ENCODE measurements at places on chromosomes 4 and X.

DNA sequence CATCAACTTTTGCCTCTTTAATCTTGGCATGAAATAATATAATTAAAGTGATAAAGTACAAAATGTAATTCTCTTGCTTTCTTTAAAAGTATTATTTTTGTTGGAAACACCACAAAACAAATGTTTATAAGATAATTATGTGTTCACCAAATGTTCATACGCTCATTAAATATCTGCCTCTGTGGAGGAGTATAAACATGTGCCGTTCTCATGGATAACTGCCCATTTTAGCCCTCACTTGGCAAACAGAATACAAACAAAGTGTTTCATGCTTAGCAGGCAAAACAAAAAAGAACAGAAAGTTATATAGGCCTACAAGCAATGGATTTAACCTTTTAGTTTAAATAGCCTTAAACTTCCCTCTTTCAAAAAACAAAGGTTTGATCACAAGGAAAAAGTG is 800.5 kb upstream of the DIAPH2 start:
- no peak overlapping the region for H3K27ac ChIP-seq
- H3K36me3 ChIP-seq, result no peaks in the 10 kb centered on the region

DNA sequence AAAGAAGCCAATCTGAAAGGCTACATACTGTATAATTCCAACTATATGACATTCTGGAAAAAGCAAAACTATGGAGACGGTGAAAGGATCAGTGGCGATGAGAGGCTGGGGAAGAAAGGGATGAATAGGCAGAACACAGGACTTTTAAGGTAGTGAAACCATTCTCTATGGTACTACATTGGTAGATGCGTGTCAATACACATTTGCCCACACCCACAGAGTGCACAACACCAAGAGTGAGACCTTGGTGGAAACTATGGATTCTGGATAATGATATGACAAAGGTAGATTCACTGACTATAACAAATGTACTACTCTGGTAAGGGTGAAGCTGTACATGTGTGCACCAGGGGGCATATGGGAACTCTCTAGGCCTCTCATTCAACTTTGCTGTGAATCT is 134.5 kb downstream of the FBXW7 start:
- H3K27me3 ChIP-seq, result no peaks in the 10 kb centered on the region

DNA sequence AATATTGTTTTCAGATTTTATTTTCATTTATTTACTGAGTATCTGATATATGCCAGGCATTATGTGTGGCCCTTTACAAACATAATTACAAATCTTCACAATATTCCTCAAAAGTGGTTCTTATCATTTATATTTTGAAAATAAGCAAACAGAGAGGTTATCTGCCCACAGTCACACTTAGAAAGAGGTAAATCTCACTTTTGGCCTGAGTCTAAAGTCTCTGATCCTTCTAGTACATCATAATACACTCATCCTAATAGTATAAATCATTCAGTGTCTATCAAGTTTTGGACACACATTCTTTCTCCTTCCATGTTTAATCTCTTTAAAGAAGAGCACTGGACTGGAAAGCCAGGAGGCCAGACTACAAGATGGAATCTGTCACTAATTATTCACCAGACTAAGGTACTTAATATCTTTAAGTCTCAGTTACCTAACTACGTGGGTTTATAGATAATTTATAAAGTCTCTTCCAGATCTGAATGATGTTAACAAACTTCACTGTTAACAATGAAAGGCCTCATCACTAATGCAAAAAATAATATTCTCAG is 281.3 kb downstream of the PPP3CA start:
- no peaks in the 10 kb centered on the region for H3K4me1 ChIP-seq
- no peak overlapping the region for H3K27ac ChIP-seq
- H3K27me3 ChIP-seq, result no peaks in the 10 kb centered on the region
- no peak for DNase-seq
- no peak overlapping the region for H3K4me3 ChIP-seq

- H3K27ac ChIP-seq, result no peak overlapping the region
- H3K4me3 ChIP-seq, result no peak overlapping the region
- DNase-seq, result no peak
These were observed 18.2 kb downstream of the MRPL1 start for GRCh38 chr4:77880784-77881183.

DNA sequence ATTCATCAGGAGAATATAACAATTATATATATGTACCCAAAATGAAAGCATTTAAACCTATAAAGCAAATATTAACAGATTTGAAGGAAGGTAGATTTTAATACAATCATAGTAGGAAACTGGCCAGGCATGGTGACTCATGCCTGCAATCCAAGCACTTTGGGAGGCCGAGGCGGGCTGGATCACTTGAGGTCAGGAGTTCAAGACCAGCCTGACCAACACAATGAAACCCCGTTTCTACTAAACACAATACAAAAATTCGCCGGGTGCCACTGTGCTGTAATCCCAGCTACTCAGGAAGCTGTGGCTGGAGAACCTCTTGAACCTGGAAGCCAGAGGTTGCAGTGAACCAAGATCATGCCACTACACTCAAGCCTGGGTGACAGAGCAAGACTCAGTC is 118.3 kb downstream of the KCNIP4 start:
- H3K4me3 ChIP-seq, result no peak overlapping the region
- H3K27me3 ChIP-seq, result no peaks in the 10 kb centered on the region
- H3K4me1 ChIP-seq, result no peaks in the 10 kb centered on the region
- H3K36me3 ChIP-seq, result no peaks in the 10 kb centered on the region

- H3K4me1 ChIP-seq, result no peaks in the 10 kb centered on the region
- H3K36me3 ChIP-seq, result no peaks in the 10 kb centered on the region
These were observed 38.6 kb upstream of the HMX1 start for GRCh38 chr4:8910100-8910821.

GRCh38 chrX:6053141-6053540 is 175.5 kb downstream of the NLGN4X start:
- DNase-seq, result no peak
- no peaks in the 10 kb centered on the region for H3K27me3 ChIP-seq
- H3K36me3 ChIP-seq, result no peaks in the 10 kb centered on the region
- H3K4me1 ChIP-seq, result no peaks in the 10 kb centered on the region
- no peak overlapping the region for H3K27ac ChIP-seq

GRCh38 chr4:48103483-48104139 is 30.4 kb downstream of the TXK start:
- no peak overlapping the region for H3K27ac ChIP-seq
- no peaks in the 10 kb centered on the region for H3K27me3 ChIP-seq
- no peaks in the 10 kb centered on the region for H3K36me3 ChIP-seq
- no peak overlapping the region for H3K4me3 ChIP-seq

GRCh38 chr4:174633399-174633798 is 111.1 kb upstream of the HPGD start:
- H3K36me3 ChIP-seq, result no peaks in the 10 kb centered on the region
- H3K27me3 ChIP-seq, result no peaks in the 10 kb centered on the region
- H3K4me3 ChIP-seq, result no peak overlapping the region
- DNase-seq, result no peak
- H3K27ac ChIP-seq, result no peak overlapping the region

- no peak overlapping the region for H3K27ac ChIP-seq
- no peak overlapping the region for H3K4me3 ChIP-seq
- H3K27me3 ChIP-seq, result no peaks in the 10 kb centered on the region
- no peaks in the 10 kb centered on the region for H3K4me1 ChIP-seq
- no peaks in the 10 kb centered on the region for H3K36me3 ChIP-seq
These were observed 356.6 kb upstream of the MAGEB2 start for GRCh38 chrX:29858714-29859113.

DNA sequence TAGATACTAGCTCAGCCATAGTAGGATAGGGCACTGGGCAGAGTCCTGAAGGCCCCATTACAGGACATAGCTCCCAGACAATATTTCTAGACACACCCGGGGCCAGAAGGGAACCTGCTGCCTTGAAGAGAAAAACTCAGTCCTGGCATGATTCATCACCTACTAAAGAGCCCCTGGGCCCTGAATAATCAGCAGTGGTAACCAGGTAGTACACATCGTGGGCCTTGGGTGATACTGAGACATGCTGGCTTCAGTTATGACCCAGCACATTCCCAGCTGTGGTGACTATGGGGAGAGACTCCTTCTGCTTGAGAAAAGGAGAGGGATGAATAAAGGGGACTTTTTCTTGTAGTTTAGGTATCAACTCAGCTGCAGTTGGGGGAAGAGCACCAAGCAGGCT is 104.3 kb upstream of the STK26 start:
- no peak for DNase-seq
- H3K36me3 ChIP-seq, result no peaks in the 10 kb centered on the region
- H3K4me3 ChIP-seq, result no peak overlapping the region

DNA sequence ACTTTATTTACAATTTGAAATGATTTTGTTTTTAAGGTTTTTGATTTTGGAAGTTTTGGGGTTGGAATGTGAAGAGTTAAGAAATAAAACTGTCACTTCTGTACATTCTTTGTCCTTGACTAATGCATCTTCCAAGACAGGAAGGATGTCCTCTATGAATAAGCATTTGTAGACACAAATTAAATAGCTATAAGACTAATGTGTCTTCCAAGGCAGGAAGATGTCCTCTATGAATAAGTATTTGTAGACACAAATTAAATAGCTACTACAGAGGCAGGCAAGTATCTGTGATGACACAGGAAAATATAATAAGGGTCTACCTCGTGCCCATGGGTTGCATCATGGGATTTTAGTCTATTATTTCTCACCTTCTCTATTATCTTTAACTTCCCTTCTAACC is 14.5 kb downstream of the PRSS48 start:
- no peaks in the 10 kb centered on the region for H3K27me3 ChIP-seq
- no peak overlapping the region for H3K4me3 ChIP-seq
- DNase-seq, result no peak
- no peaks in the 10 kb centered on the region for H3K4me1 ChIP-seq
- H3K27ac ChIP-seq, result no peak overlapping the region

- no peak for DNase-seq
- H3K27me3 ChIP-seq, result no peaks in the 10 kb centered on the region
- no peaks in the 10 kb centered on the region for H3K36me3 ChIP-seq
- no peak overlapping the region for H3K27ac ChIP-seq
- H3K4me3 ChIP-seq, result no peak overlapping the region
These were observed 748 bp downstream of the CFP start for GRCh38 chrX:47628982-47629381.

DNA sequence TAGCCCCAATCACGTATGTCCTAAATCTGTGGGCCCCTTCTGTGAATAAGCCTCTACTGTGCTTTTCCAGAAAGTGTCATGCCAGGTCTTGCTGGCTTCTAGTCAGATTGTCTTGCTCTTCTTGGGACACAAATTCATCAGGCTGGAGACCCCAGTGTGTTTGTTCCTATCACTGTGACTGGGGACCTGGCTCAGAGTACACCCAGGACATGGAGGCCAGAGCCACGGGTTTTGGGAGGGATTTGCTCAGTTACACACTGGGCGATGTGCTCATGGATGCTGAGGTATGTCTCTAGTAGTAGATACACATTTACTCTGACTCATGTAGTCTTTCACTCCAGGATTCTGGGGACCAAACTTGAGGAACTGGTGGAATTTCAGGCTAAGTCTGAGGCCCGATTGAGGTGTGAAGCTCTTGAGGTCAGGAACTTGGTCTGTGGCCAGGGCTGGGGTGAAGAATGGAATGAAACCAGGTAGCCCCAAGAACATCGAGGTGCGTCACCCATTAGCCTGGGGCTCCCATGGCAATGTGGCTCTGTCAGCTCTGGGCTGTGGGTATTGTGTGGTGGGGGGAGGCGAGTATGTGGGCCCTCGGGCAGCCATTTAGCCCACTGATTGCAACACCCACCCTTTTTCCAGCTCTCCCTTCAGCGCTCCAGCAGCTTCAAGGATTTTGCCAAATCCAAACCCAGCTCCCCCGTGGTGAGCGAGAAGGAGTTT is 7.7 kb downstream of the SASH3 start:
- no peaks in the 10 kb centered on the region for H3K27me3 ChIP-seq
- no peaks in the 10 kb centered on the region for H3K36me3 ChIP-seq
- DNase-seq, result no peak

DNA sequence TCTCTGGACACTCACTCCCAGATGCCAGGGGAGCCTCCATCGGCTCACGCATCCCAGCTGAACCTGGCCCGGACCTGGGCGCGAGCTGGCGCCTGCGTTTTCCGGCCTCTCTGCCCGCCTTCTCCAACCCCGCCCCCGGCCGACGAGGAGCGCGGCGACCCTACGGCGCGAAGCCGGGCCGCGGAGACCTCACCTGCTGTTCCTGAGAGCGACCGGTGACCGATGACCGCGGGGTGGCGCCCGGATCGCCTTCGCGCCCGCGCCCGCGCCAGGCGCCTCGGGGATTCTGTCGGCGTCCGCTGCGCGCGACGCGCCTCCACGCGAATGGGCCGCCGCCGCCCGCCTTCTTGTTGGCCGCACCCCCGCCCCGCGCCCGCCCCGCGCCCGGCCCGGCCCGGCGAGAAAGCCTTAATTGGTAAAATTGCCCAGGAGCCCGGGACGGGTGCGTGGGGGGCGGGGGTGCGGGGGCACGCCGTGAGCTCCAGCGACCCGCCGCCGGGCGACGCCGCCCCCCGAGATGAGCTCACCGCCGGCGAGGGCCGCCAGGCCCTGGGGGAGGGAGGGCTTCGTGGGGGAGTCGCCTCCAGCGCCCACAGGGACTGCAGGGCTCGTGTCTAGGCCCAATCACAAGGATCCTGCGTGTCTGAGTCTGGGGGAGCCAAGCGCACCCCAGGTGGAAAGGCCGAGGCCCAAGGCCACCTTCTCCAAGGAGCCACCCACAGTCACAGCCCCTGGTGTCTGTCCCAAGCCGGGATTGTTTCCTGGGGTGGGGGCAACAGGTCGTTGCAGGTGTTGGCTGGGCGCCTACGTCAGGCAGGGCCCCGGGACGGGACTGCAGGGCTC is at the start of gene FLNA:
FLNA (minus strand) TSS at position 322 of the 843 bp plus-strand sequence. CDS start 3,389 bp downstream, outside the sequence.
- DNase-seq, result no peak
- H3K4me3 ChIP-seq, result peak within 1 kb of the TSS; percentile 64
- H3K27ac ChIP-seq, result peak within 1 kb of the TSS; percentile 97
- H3K36me3 ChIP-seq, result peaks cover 20% of the 10 kb centered on the region

- H3K4me3 ChIP-seq, result no peak overlapping the region
- no peaks in the 10 kb centered on the region for H3K27me3 ChIP-seq
- H3K27ac ChIP-seq, result no peak overlapping the region
- H3K36me3 ChIP-seq, result no peaks in the 10 kb centered on the region
These were observed 371.8 kb upstream of the GALNTL6 start for GRCh38 chr4:171441300-171441941.

- no peaks in the 10 kb centered on the region for H3K36me3 ChIP-seq
- H3K4me1 ChIP-seq, result no peaks in the 10 kb centered on the region
- H3K27ac ChIP-seq, result no peak overlapping the region
- DNase-seq, result no peak
These were observed 306.8 kb downstream of the PDHA2 start for GRCh38 chr4:96146686-96147085.
